Kidney epithelial cell (primary cell): ENCODE measurements at places on chromosomes 3 and 15. TPM values are rescaled to one million over a fixed set of nuclear protein-coding genes. Genes with fewer than 3 reads are reported as not detected.

The CHRM5 gene
- not detected in 2 replicates for total RNA-seq

GRCh38 chr15:64460724-64461720 lies 644 bp downstream of the ZNF609 start:
- DNase-seq, result peak; percentile 25

DNA sequence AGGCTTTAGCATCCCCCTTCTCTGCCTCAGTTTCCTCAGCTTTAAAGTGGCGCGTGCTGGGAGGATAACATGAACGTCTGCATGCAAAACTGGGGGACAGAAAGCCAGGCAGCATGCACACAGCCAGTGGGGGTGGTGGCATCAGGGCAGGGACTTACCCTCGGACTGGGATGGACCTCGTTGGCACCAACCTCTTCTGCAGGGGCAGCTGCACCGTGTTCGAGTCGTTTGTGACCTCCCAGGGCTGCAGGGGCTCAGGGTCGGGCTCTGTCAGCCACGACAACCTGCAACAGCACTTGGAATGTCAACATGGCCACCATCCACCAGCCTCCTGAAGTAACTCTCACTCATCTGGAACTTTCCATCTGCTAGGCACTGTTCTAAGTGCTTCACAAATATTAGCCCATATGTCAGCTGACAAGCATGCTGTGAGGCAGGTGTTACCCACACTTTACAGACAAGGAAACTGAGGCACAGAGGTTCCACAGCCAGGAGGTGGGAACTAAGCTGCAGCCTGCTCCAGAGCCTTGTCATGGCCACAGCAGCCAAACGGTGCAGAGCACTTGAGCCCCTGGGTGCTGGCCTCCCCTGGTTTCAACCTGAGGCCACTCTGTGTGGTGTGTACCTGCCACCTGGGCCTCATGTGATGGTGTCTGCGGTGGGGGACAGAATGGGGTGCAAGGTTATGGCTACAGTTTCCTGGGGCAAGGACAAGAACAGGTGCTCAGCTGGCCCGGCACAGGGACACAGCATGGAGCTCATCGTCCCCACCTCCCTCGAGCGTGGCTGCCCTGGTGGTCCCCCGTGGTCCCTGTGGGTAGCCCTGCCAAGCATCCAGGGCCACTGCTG lies 6.7 kb downstream of the C3orf22 start:
- DNase-seq, result no peak

GRCh38 chr3:54053211-54053610 lies 69.1 kb upstream of the CACNA2D3 start:
- DNase-seq, result no peak

The PLA2G4E gene
- not detected in 2 replicates for total RNA-seq

DNA sequence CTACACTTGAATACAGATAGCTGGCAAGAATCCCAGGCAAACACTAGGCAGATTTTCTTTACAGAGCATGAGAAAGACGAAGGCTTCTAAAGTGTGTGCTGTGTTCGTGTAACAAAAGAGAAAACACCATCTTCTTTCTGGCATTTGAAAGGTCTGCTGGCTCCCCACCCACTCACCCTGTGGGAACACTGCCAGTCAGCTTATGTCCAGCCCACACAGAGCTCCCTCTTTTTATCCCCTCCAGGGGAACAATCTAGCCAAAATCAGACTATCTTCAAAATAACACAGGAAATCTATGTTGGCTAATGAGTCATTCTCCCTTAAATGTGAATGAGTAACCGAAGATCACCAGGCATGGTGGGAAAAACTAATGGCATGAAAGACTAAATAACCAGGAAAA lies 45.6 kb upstream of the PAQR5 start:
- peak; percentile 71 for DNase-seq

DNA sequence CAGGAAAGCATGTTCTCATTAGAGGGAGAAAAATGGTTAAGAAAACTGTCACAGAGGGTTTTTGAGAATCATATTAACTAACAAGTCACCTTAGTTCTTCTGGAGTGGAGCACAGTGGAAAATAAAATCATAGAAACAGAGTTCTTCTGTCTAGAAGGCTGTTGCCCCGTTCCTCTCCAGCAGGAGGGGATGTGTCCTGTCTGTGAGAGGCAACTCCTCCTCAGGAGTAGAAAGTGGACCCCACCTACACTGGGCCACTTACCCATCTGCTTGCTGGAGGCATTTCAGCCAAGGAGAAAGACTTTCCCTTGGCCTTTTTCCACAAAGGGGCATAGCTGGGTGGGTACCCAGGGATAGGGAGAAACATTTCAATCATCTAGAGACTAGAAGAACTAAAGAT lies 106.6 kb downstream of the SSR3 start:
- no peak for DNase-seq

DNA sequence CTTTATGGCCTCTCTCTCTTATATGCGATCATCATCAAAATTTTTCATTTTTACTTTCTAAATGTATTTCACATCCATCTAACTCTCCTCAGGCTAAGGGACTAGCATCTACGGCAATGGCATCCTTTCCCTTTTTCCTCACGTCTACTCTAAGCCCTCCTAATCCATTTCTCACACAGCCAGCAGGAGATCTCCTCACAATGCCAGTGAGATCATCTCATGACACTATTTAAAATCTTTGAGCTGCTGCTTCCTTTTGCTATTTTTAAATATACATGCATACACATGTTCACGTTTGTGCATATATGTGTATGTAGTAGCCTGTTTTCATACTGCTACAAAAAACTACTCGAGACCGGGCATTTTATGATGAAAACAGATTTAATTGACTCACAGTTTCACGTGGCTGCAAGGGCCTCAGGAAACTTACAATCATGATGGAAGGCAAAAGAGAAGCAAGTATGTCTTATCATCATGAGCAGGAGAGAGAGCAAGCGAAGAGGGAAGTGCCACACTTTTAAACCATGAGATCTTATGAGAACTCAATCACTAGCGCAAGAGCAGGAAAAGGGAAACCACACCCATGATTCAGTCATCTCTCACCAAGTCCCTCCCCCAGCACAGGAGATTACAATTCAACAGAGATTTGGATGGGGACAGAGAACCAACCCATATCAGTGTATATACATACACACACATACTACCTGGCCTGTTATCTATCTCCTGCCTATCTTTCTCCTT lies 599.2 kb upstream of the ROBO1 start:
- DNase-seq, result no peak

The SYNPR gene
- total RNA-seq, result not detected in 2 replicates

DNA sequence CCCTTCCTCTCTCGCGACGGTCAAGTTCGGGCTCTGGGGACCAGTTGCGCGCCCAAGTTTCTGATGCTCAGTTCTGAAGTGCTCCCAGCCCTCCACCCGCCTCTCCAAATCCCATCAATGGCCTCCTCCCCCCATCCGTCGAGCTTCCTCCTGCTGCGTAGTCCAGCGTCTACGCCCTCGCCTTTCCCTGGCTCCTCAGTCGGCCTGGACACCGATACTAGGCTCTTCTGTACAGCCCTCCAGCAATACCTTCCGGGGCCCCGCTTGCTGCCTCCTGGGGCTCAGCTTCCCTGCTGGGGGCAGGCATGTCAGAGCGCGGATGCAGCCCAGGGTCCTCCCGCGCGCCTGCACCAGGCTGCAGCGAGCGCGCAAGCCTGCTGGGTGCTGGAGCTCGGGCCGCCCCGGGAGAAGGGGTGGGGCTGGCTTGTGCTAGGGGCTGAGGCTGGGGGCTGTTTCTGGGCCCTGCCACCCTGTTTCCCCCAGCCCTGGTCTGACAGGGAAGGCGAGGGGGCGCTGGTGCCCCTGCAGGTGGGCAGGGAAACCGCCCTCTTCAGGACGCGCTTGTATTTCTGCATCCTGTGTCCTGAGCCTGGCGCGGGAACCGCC lies 353.3 kb upstream of the SUCLG2 start:
- DNase-seq, result no peak

GRCh38 chr3:124383051-124383450 lies 347.2 kb upstream of the UMPS start:
- no peak for DNase-seq

- DNase-seq, result no peak
These were observed 52.7 kb downstream of the TFG start for GRCh38 chr3:100761951-100762350.

GRCh38 chr3:193795062-193795690 lies 202.2 kb downstream of the OPA1 start:
- no peak for DNase-seq

DNA sequence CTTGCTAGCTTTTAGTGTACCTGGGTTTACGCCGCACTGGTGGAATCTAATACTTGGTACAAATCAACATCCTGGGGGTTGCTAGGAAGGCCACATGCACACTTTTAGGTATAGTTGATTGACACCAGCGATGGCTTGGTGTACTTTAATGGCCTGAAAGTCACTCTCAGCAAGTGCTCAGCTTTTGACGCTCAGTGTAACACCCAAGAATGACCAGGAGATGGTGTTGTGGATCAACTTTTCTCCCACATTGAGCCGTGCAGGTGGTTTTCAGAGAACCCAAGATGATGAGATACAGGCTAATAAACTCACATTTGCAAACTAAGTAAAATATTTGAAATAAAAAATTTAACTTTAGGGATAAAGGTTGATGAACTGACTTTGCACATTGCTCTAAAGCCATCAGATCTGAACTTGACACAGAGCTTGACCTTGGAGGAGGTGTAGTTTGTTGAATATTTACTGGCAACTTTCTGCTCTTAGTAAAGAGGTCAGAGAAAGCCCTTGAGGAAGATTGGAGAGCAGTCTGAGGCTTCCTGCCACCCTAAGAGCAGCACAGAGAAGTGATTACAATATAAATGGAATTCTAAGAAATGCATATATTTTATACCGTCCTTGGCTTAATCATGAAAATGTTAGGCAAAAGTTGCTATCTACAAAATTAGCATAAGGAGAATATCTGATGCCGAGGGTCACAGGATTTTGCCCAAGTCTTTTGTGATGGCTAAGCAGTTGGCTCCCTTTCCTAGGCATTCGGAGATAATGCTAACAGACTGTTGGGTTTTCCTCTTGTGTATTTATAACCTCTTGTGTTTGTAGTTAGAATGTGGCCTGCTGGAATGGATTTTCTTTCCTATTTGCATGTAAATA lies 143.4 kb upstream of the RASGRP1 start:
- DNase-seq, result no peak

DNA sequence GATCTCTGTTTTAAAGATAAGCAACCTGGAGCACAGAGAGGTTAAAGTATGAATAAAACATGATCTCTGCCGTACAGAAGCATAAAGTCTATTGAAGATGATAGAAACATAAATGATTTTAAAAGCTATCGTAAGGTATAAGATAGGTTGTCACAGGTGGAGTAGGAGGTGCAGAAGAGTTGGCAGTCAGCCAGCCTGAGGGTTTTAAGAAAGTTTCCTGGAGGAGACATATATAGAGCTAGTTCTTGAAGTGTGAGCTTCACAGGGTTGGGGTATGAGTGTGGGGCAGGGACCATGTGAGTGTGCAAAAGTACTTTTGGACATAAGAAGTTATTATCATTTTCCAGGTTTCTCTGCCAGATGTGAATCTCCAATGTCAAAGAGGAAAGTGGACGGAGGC lies 3.9 kb upstream of the FGF12 start:
- DNase-seq, result no peak

The CD276 gene
- total RNA-seq, result 153 and 166 TPM in 2 replicates

The FAM81A gene
- total RNA-seq, result 0.75 and 2.2 TPM in 2 replicates

GRCh38 chr15:31017311-31017710 lies 25.9 kb upstream of the MTMR10 start:
- DNase-seq, result no peak

GRCh38 chr3:62193586-62194345 lies 179.6 kb downstream of the FEZF2 start:
- no peak for DNase-seq

The ENTPD3 gene
- total RNA-seq, result 0.21 and 0.29 TPM in 2 replicates

GRCh38 chr3:57143886-57144459 lies 21.2 kb downstream of the IL17RD start:
- DNase-seq, result no peak

DNA sequence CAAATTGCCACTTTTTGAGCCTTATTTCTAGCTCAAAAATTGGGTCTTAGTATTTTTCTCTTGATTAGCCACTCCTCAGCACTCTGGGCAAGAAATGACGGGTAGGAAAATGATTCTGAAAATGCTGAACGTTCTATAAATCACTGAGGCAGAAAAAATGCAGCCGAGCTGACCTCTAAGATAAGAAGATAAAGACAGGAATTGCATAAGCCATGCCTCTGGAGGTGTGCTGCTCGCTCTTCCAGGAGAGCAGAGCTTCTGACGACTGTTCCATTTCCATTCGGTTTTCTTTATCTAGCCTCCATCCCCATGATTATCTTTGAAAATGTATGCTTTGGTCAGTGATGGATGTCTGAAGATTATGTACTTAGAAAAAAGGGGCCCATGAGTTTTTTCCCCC lies 558.8 kb upstream of the ADAMTS9 start:
- DNase-seq, result no peak

The GUCA1C gene
- not detected in 2 replicates for total RNA-seq

DNA sequence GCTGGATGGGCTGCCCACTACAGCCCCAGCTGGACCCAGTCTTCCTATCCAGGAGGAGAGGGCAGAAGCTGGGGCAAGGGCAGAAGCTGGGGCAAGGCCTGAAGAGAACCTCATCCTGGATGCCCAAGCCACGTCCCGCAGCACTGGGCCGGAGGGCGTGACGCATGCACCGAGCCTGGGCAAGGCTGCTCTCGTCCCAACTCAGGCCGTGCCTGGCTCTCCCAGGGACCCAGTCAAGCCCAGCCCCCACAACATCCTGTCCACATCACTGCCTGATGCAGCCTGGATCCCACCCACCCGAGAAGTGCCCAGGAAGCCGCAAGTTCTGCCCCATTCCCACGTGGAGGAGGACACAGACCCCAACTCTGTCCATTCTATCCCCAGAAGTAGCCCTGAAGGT lies 22.3 kb downstream of the FBLN2 start:
- no peak for DNase-seq

GRCh38 chr3:38039899-38040261 lies 872 bp downstream of the DLEC1 start:
- no peak for DNase-seq

The B3GALNT1 gene
- total RNA-seq, result 22.5 and 29.0 TPM in 2 replicates

- peak; percentile 70 for DNase-seq
These were observed 160.9 kb upstream of the STAC start for GRCh38 chr3:36219398-36219797.

GRCh38 chr3:187734841-187735240 lies 10.4 kb downstream of the BCL6 start:
- DNase-seq, result no peak

The GCNT3 gene
- total RNA-seq, result 2.0 and 3.9 TPM in 2 replicates

DNA sequence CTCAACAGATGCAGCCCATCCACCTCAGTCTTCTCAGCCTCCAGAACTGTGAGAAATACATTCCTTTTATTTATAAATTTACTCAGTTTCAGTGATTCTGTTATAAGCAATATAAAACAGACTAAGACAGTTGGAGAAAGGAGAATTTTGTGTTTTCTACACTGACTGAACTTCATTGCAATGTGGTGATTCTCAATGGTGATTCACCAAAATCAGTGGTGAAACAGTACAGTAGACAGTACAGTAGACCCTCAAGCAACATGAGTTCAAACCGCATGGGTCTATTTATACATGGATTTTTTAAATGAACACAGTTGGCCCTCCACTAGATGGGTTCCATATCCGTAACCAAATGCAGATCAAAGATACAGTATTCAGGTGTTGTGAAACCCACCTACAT lies 403.1 kb upstream of the TGFBR2 start:
- DNase-seq, result no peak
